Activated T-cell treated with anti-CD3 and anti-CD28 coated beads for 4 hours (primary cell): ENCODE measurements at places on chromosomes 1 and 21.

GRCh38 chr1:112686417-112686816 is 12.0 kb downstream of the MOV10 start:
- no peak for DNase-seq

GRCh38 chr21:44534688-44535087 is 5.3 kb downstream of the KRTAP10-1 start:
- no peak for DNase-seq

DNA sequence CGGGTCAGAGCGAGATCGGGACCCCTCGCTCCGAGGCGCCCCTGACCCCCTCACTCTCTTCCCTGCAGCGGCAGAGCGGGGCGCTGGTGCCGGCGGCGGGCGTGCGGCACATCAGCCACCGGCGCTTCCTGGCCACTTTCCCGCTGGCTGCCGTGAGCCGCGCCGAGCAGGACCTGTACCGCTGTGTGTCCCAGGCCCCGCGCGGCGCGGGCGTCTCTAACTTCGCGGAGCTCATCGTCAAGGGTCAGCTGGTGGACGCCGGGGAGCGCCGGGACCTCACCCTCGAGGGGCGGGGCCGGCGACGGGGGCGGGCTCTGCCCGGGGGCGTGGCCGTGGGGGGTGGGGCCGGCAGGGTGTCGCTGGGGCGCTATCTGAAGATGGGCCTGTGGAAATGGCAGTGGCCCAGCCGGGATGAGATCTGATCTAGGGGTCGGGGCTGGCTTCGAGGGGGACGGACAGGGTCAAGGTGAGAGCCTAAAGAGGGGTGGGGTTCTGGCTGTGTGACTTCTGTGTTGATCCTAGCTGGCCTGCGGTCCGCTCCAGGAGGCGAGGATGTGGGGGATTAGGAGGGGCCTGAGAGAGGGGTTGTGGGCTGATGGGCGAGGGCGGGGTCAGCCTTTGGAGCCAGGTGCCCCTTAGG is 23.6 kb downstream of the PTPRU start:
- peak; percentile 34 for DNase-seq

DNA sequence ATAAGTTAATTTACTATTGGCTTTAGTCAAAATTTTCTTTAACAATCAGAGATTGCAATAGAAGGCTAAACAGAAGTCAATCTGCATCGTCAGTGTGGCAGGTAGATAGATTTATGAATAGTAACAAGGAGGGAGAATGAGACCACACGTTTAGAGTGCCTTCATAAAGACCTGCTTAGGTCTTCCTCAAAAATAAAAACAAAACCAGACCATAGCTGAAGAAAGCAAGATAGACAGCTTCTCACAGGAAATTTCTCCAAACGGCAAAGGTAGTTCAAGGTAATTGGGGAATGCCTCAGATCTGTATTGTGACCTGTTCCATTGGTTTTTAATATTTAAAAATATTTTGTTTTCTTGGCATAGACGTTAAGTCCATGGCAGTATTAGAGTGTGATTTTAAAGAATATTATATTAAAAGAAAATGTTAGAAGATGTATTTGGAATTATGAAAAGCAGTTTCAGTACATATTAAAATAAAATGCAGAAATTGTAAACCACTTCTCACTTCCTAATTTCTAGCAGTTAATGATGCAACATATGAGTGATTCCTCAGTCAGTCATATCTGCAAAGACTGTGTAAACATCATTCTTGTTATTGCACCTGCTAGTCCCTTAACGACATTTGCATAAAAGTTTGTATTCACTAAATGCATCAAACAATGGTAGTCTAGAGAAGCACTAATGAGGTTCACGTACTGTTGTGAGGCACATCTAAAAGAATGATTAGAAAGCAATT is 278.0 kb downstream of the HLX start:
- DNase-seq = no peak

GRCh38 chr1:203663821-203664220 is 37.2 kb downstream of the ATP2B4 start:
- DNase-seq = no peak

DNA sequence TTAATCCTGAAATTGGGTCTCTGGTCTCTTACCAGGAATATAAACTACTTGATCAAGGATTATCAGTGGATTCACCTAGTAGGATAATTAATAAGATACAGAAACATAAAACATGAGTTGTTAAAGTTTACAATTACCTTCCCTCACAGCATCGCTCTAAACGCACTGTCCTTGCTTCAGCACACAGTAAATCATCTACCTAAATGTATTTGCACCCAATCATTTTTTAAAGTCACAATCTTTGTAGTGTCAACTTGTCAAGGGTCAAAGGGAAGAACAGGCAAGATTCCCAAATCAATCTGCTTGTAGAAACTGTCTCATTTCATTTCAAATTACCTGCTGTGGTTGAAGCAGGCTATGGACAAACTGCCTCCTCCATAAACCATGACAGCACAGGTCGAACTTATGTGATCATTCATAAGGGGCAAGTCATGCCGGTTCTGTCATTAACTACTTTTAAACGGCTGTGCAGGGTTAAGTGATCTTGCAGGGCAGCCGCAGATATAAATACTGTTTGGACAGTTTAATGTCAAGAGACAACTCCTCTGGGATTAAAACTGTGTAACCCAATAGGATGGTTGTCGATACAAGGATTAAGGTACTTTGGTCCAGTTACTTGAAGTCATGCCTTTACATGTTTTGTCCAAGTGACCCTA is 93.6 kb downstream of the ZNF281 start:
- no peak for DNase-seq

- no peak for DNase-seq
Observed at GRCh38 chr21:35886887-35887286, 173.4 kb downstream of the SETD4 start.

DNA sequence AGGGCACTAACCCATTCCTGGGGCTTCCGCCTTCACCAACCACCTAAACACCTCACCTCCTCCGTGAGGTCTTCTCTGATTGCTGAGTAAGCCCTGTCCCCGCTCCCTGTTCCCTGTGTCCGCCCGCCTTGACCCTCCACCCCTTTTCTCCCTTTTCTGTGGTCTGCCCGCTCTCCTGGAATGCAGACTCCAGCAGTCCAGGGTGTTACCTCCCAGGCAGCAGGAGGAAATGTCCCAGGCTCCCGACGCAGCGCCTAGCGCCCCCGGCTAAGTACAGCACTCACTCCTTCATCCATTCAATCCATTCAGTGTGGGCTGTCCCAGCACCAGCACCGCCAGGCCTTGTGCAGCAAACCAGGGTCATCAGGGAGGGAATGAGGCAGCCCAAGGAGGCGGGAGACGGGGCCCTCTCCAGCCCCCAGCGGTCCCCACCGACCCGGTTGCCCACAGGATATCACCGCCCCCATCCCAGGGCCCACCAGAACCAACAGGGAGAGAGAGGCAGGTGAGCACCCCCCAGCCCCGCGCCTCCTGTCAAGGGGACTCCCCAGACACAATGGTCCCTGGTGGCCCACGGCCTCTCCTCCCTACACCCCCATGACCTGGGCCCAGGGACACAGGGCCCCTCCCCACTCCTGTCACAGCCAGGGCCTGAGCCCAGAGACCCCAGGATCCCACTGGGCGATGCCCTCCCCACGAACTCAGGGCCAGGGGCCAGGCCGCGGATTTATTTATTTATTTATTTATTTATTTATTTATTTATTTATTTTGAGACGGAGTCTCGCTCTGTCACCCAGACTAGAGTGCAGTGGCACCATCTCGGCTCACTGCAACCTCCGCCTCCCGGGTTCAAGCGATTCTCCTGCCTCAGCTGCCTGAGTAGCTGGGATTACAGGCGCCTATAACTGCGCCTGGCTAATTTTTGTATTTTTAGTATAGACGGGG is 10.2 kb downstream of the TNFRSF14 start:
- DNase-seq = no peak

DNA sequence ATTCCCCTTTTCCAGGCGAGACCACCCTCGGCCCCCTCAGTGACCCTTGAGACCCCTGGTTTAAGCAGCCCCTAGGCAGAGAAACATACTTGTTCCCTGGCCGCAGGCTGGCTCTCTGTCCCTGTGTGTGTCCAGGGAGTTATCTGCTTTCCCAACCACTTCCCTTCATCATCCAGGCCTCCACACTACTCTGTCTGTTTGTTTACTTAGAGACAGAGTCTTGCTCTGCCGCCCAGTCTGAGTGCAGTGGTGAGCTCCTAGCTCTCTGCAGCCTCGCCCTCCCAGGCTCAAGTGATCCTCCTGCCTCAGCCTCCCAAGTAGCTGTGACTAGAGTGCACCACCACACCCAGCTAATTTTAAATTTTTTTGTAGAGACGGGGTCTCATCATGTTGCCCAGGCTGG is 5.8 kb upstream of the VWA1 start:
- DNase-seq = no peak

GRCh38 chr1:116472431-116472961 is 98.3 kb downstream of the CD58 start:
- no peak for DNase-seq

DNA sequence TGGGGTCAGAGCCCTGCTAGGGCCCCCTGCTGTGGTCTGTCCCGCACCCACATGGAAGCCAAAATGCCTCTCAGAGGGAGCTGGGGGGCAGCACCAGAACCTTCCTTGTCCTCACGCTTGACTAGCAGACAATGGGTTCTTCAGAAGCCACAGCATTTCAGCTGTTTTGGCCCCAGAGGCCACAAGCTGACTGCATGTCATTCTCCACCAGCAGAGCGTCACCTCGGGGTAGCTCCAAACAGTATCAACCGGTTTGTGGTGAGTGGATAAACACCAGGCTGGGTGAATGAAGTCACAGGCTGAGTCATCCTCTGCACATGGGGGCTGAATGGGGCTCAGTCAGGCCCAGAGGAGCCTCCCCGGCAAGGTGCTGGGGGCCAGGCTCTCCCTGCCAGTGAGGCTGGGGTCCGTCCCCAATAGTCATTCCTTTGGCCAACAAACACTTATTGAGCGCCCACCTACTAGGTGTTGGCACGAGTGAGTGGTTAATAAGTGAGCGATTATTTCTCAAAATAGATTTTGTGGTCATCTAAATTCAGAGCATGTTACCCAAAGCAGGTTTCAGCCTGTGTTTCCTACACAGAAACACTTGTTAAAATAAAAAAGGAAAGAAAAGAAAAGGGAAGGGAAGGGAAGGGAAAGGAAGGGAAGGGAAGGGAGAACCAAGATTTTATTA is 9.1 kb downstream of the OLIG1 start:
- peak; percentile 9 for DNase-seq

- DNase-seq = no peak
Observed at GRCh38 chr1:85074365-85074964, 26.2 kb upstream of the MCOLN3 start.

GRCh38 chr1:234199476-234200127 is 173.7 kb upstream of the COA6 start:
- no peak for DNase-seq

GRCh38 chr1:147600119-147601111 is 59.1 kb downstream of the BCL9 start:
- DNase-seq = no peak

GRCh38 chr1:89175601-89176256 is at the start of gene GBP7:
TSS of gene GBP7 (minus strand) at chr1:89176003. CDS start at chr1:89171935, 4,068 bp downstream.
- DNase-seq = no peak

DNA sequence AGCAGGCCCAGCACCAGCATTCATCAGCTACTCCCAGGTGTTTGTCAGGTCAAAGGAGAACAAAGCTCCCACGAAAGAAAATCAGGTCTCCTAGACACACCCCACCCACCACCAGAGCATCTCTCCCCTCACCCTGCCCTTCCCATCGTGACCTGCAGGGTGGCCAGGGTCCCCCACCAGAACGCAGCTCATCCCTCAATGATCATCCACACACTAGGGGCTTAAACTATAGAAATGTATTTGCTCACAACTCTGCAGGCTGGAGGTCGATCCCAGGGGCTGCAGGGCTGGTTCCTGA is 97.4 kb downstream of the RIPK4 start:
- DNase-seq = no peak

- no peak for DNase-seq
Observed at GRCh38 chr1:244839656-244840055, 4.2 kb downstream of the COX20 start.

GRCh38 chr1:196603651-196604050 is 4.6 kb downstream of the KCNT2 start:
- no peak for DNase-seq

- DNase-seq = peak; percentile 11
Observed at GRCh38 chr1:22420455-22421053, 31.1 kb upstream of the ZBTB40 start.

DNA sequence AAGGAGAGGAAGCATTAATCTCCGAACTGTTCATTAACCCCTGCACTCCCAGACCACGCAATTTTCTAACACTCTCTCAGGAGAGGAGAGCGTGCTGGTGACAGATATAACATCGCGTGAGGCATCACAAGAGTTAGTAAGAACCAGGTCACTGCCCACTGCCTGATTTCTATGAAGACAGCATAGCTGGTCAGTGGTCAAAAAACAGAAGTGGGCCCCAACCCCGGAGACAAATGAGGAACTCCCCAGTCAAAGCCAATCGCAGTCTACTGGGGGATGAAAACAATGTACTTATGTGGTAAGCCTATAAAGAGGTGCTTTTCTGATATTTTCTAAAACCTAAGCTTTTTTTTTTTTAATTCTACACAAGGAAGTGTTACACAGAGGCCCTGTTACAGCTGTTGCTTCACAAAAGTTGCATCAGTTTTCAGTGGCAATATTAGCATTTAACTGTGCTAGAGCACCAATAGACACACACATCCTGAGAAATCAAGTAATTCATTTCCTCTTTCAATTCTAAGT is 231.8 kb upstream of the IRF2BP2 start:
- no peak for DNase-seq

DNA sequence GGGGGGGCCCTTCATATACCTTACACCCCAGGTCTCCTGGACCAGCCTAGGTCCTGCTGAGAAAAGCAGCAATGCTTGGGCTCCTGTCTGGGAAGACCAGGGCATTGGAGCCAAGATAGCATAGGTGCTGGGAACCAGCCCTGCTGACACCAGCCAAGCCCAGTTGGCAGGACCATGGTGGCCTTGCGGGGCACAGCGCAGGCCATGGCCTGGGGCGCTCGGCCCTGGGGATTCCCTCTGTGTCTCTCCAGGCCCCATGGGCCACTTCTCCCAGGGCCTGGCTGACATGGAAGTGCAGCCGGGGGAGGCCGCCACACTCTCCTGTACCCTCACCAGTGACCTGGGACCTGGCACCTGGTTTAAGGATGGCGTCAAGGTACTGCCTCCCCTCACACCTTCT is 23.3 kb downstream of the IGFN1 start:
- DNase-seq = no peak

- no peak for DNase-seq
Observed at GRCh38 chr1:111643097-111643496, 23.5 kb downstream of the RAP1A start.
